Activated CD4-positive, alpha-beta T cell treated with anti-CD3 and anti-CD28 coated beads, Interleukin-2, amount 10 ng/mL, durations not matched to agents 7 days and 5 days (primary cell): ENCODE measurements at places on chromosomes 1 and 21.

- DNase-seq, result no peak
These were observed 55.5 kb downstream of the TOR1AIP2 start for GRCh38 chr1:179822065-179822464.

- DNase-seq, result no peak
These were observed 32.1 kb upstream of the HMGN1 start for GRCh38 chr21:39381009-39381408.

GRCh38 chr1:60149251-60149650 is 75.7 kb upstream of the C1orf87 start:
- DNase-seq, result no peak

- no peak for DNase-seq
These were observed 507.1 kb upstream of the ZRANB2 start for GRCh38 chr1:71587961-71588360.

DNA sequence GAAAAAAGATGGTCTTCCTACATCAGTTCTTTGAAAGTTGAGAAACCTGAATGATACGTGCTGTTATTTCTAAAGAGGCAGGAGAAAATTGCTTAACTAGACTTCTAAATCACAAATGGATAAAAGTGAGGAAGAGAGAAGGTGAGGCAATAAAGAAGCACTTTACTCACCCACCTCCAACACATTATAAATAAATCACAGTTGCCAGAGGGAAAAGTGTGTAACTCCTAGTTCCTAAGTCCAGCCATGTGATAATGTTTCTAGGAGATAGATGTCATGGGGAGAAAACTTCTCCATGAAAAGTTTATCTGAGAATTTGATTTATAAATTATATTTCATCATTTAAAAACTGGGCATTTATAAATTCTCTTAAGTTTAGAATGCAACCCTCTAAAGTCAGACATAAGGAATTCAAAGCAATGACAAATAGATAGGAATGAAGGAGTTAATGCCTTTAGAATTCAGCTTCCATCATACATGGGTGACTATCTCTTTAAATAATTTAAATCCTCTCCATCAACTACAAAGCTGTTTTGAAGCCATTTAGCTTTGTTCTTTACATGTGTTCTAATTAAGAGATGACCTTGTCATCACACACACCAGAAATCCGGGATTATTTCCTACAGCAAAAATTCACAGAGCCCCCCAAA is 60.0 kb downstream of the NRIP1 start:
- DNase-seq, result no peak

DNA sequence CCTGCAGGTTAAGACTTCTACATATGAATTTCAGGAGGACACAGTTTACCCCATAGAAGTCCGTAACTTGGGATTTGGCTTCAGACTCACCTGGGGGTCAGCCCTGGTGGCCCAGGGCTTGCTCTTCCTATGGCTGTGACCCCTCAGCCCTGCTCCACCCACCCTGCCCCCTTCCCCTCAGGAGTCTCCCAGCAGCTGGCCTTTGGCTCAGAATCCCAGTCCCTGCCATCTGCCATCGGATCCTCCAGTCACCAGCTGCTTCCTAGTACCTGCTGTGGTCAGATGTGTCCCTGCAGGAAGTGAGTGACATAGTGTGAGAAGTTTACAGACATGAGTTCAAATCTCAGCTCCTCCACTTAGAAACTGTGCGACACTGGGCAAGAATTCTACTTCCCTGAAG is 332.6 kb downstream of the NPHP4 start:
- DNase-seq, result no peak

DNA sequence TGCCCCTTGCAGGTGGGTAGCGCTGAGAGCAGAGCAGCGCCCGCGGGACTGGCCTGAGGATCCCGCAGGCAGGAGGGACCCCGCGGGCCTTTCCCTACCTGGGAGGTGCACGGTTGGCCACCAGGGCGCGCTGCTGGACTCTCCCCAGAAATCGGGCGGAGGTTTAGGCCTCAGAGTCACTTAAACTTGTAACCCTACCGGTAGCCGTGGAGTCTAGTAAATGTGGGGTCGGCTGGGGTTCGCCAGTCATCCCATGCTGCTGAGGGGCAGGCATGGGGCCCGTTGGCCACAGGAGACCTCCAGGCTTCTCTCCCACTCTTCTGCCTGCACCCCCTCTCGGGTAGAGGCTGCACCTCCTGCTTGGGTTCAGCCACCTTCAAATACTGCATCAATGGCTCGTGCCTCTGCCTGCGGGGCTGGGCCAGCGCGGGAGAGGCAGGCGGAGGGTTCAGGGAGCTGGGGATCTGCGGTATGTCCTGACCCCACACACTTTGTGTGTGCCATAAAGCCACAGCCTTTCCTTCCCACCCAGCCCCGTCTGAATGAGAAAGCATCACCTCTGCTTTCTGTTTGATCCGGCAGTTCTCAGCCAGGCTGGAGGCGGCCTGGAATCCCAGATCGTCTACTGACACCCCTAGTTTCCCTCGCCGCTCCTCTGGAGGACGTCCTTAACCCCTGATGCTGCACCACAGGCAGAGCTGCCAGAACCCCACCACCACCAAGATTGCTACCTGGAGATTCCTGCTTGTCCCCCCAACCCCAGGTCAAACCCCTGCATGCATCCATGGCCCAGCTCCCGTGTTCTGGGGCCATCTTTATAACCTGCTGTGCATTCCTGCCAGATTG is 12.3 kb upstream of the GSTM4 start:
- peak; percentile 92 for DNase-seq

DNA sequence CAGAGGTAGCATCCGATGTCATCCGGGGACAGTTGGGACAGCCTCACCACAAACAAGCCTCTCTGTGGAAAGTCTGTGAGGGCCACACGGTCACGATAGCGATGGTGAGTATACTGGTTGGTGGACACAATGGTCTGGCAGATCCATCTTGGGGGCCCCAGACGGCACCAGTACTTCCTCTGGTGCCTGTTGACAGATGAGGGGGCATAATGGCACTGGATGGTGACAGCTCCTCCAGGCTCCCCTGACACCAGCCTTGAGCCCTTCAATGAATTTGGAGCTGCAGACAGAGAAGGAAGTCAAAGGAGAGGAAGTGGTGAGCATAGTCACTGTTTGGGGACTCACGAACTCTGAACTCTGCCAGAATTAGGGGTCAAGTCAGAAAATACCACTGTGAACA is 8.0 kb downstream of the FCAMR start:
- DNase-seq, result peak; percentile 35

DNA sequence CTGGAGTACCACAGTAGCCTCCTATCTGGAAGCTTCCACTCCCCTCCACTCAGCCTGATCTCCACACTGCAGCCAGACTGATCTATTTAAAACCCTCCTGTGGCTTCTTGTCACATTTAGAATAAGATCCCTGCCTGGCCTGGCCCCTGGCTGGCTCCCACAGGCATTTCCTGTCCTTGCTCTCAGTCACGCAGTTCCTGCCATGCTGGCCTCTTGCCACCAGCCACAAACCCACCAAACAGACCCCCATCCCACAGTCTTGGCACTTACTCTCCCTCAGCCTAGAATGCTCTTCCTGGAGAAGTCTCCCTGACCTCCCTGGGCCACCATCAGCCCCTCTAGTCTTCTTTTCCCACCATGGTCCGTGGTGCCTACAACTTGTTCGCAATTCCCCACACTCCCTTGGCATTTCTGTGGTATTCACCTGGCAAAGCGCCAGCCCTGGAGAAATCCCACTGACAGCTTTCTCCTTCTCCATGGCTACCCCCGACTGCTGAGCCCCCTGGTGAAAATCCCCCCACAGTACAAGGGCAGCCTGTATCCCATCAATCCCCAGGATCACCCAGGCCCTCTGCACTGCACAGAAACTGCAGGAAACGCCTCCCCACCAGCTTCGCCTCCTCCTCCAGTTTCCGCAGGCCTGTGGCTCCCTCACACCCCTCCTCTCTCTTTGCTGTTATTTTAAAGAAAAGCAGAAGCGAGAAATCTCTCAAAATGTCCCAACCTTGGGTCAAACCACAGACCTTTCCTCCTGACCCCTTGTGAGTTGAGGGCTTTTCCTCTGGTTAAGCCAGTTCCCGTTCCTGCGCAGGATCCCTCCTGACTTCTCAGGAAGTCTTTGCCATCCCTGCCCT is 94.5 kb downstream of the SYT2 start:
- DNase-seq, result no peak

GRCh38 chr1:109201123-109201703 is 12.5 kb upstream of the SARS1 start:
- DNase-seq, result peak; percentile 36

- no peak for DNase-seq
These were observed 76.7 kb upstream of the CD1D start for GRCh38 chr1:158103861-158104522.

GRCh38 chr1:150259217-150259616 is 1.6 kb downstream of the CA14 start:
- DNase-seq, result no peak

GRCh38 chr1:8831340-8831739 is 13.9 kb upstream of the RERE start:
- DNase-seq, result no peak

DNA sequence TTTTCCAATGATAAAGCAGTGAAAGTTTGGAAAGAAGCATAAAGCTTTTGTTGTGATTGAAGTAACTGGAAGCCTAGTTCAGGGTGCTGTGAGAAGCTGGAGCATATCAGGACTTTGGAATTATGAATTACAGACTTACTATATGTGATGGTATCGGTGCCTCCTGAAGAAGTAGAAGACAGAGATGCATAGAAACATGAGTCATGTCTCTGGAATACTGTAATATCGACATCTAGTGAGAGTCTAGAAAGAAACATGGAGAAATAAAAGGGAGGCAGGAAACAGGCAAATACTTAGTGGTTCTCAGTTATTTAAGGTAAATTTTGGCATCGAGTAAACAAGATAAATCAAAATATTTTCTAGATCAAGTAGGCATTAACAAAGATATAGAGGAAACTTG is 103.0 kb downstream of the CAMTA1 start:
- DNase-seq, result no peak

DNA sequence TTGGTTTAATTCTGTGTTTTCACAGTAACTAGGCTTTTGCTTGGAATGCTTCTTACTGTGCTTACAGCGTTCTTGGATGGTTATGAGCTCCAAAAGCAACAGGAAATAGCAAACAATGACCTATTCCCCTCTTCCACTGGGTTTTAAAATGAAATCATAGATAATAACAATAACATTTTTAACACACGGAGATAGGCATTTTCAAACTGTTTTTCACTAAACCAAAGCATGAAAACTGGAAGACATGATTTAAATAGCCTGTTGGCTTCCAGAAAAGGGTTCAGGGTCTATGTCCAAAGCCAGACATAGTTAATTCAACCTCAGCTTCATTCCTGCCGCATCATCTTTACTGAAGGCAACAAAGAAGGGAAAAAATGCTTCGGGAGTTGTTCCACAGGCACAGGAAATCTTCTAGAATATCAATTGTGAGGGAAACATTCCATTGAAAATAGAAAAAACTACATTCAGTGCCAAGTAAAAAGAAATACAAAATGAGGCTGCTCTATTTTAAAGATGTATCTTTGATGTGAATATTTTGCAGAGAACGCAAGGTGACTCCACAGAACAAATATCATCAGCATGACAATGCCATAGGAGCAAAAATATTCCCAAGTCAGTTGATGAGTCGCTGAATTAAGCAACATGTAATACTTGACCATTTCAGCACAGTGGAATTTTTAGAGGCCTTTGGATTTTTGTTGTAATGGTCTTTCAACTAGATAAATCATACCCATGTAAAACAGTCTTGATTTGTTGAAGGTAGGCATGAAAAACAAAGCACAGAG is 80.7 kb downstream of the NID1 start:
- no peak for DNase-seq

DNA sequence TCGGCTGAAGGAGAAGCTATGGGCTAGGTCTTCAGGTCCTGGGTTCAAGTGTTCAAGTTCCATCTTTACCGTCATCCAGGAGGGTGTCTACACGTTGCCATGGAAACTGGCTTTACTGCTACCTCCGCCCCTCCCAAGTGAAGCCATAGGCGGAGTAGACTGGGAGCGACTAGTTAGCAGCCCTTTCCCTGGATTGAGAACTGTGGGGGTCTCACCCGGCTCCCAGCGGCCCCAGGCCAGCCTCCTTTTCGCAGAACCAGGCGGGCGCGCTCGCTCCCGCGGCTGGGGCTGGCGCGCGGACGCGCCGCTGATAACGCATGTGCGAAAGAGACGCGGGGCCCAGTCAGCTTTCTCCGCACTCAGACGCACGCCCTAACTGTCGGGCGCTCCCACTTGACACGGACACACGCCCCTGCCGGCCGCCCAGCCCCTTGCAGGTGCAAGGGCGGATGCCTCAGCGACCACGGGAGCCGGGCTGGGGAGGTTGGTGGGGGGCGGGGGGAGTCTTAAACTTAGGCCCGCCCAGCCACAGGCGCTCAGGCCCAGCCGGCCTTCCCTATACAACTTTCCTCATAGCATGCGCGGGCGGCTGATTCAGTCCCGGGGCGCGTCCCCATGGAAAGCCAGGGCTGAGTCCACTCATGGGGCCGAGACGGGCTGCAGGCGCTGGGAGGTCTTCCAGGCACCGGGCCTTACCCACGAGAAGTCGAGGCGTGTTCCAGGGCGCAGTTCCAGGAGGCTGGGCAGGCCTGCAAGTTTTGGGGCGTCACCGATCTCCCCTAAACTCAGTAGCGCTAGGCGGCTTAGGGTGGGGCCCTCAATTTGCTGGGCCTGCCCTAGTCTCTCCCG is 7.4 kb downstream of the EFNA4 start:
- peak; percentile 76 for DNase-seq

GRCh38 chr1:19191811-19192210 is 18.3 kb downstream of the UBR4 start:
- DNase-seq, result no peak

DNA sequence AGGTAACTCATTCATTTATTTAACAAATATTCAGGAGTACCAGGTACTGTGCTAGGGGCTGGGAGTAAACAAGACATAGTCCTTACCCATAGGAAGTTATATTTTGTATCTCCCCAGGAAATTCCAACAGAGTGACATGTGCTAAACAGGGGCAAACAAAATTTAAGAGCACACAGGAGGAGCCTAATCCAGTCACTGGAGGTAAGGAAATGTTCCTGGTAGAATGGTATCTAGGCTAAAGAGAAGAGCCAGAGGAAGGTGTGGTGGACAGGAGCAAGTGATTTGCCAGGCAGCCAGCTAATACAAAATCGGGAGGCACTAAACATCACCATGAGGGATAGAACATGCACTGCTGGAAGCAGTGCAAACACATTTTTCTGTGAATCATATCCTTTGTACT is 10.4 kb downstream of the TEX38 start:
- DNase-seq, result no peak

DNA sequence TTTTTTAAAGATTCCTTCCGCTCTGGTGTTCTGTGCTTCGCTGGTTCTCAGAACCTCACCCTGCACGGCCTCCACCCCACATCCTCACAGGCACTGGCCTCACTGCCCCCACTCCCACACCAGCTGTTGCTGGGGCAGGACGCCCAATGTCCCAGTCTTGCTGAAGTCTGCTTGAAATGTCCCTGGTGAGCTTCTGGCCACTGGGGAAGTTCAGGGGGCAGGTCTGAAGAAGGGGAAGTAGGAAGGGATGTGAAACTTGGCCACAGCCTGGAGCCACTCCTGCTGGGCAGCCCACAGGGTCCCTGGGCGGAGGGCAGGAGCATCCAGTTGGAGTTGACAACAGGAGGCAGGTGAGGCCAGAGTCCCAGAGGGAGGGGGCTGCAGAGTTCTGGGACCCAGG is at the start of gene C1QA:
C1QA (plus strand) TSS at position 276 of the 400 bp plus-strand sequence. CDS start 989 bp downstream, outside the sequence.
- no peak for DNase-seq
